PC-3 (cell line): ENCODE measurements at places on chromosomes 12 and 14.
A peak's percentile ranks its signal among the peaks of the same experiment; 100 is the strongest.

GRCh38 chr12:47078733-47079467 lies 521 bp upstream of the PCED1B start:
- peak; percentile 47 for DNase-seq

DNA sequence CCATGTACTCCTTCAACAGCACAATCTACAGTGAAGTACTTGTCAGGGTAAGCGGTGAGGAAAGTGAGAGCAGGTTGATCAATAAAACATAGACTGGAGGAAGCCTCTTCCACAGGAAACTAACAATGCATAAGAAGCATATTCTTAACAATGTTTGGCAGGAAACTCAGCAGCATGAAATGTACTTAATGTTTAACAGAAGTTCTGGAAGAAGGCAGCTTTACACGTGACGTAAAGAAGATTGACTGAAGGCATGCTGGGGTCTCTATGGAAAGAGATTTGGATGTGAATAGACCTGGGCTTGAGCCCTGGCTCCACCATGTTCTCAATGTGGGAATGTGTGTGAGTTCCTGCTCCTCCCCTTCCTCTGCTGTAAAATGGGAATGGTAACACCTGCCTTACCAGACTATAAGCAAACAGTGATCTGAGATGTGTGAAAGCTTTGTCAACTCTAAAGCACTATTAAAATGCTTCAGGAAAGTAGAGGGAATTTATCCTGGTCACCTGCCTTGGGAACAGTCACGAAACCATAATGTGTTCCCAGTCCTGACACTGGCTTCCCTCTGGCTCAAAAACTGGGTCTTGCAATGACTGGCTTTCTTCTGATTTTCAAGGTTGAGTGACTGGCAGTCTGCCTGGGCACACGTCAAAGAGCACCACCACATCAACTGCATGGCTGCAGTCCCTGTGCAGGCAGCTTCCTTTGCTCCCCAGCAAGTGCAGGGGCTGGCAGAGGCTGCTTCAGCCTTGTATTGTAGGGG lies 384.6 kb downstream of the APAF1 start:
- DNase-seq = no peak

DNA sequence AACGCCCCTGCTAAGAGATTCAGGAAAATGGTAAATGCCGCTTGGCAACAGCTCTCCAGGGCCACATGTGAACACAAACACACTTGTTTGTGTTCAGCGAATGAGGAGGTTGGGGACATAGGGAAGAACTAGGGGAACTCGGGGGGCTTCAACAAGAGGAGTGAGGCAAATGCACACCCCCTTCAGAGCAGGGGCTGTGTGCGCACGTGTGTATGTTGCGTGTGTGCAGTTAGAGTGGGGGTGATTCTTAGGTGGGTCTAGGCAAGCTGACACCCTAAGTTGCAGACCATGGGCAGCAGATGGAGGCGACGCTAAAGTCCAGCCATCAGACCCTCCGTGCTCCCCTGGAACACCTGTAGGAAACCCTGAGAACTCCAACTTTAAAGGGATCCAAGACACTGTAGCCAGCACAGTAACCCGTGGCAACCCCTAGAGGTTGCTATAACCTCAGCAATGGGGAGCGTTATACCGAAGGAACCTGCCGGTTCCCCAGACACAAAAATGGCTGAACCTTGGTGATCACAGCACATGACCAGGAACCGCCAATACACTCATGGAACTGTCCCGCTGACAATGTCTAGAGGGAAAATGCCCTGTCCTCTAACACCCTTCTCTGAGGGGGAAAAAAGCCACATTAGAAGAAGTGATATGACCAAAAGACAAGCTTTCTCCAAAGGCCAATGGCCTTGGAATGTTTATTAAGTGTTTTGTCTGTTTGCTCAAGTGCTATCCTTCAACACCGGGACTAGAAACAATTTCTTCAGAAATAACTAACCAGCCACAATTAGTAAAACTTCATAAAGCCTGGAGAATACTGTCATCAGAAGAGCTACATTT lies 86.5 kb upstream of the CEP83 start:
- DNase-seq = peak; percentile 80

DNA sequence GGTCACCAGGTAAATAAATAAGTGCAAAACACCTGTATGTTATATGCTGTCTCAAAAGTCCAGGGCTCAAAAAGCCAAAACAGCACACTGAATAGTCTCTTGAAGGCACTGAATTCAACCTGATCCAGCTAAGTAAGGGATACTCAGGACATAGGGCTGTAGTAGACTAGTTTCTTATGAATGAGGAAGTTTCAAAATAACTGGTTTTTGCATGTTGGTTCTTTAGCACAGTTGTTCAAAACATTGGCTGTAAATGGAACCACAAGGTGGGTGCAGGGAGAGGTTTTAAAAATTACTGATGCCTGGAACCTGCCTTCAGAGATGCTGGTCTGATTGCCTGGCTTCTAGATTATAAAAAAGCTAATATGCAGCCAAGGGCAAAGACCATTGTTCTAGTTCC lies 34.1 kb downstream of the NDUFA12 start:
- DNase-seq = no peak

DNA sequence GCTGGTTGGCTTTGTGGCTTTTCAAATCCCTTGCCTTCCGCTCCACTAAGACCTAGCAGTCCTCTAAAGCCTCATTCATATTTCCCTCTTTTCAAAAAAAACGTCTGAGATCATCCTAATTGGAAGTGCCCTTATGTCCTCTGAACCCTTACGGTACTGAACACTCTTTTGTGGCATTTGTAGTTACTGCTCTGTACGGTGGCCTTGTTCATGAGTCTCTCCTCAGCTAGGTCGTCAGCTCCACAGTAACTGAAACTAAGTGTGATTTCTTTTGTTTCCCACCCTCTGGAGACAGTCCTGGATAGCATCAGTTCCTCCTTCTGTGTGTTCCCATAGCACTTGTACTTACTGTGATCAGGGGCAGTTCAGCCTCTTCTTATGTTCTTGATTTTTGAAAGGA lies 49.7 kb downstream of the DAAM1 start:
- no peak for DNase-seq

GRCh38 chr14:68824517-68825347 lies 31.9 kb upstream of the ZFP36L1 start:
- DNase-seq = peak; percentile 90

DNA sequence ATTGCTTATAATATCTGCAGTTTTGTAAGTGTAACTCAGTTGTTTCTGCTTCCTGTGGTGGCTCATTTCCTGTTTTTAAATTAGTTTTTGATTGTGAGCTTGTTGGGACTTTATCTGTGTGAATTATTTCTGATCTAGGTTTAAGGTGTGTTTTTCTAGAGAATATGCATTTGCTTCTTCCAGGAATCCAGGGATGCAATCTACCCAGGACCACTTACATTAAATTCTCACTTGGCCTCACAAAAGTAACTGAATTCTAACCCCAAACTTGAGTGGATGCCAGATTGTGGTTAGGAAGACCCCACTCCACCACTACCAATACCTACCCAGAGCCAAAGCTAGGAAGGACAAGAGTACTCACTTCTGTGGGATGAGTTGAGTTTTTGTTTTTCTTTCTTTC lies 11.9 kb downstream of the STYX start:
- DNase-seq = no peak

DNA sequence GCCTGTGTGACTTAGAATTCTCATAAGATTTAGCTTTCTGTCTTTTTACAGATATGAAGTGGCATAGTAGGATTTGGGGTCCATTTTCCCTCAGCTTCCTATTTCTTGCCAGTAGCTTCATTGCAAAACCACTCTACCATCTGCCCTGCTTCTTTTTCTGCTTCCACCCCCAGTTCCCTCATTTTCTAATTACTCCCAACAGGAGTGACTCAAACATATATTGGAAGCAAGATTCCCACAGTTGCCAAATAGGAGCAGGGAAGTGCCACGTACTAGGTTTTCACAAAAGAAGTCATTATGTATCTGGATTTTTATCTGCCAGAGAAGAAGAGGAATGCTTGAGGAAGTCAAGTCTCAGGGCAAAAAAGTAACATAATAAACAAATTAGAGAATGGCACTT lies 64.1 kb downstream of the ANO4 start:
- DNase-seq = no peak

DNA sequence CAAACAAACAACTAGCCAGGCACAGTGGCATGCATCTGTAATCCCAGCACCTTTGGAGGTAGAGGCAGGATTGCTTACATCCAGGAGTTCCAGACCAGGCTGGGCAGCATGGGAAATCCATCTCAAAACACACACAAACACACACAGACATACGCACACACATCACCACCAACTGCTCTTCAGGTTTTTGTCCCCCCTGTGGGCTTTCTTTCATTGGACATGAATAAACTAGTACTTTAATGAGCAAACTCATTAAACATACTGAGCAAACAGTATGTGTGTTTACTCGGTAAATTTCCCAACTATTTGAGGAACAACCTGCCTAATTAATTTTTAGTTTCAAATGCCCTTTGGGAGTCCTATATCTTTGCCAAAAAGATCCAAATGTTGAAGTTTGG lies 10.1 kb upstream of the RASSF3 start:
- peak; percentile 17 for DNase-seq

DNA sequence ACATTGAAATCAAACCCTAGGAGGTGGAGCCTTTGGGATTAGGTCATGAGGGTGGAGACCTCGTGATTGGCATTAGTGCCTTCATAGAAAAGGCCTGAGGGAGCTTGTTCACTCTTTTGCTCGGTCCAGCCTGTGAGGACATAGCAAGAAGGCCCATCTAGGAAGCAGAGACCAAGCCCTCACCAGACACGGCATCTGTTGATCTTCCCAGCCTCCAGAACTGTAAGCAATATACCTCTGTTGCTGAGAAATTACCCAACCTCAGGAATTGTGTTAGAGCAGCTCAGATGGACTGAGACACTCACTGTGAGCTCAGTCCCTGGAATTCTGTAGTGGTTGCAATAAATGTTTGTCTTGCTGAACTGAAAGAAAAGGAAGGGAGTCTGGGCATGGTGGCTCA lies 116.2 kb upstream of the MAP1LC3B2 start:
- no peak for DNase-seq

GRCh38 chr14:54117396-54117795 lies 160.8 kb upstream of the BMP4 start:
- DNase-seq = no peak

- no peak for DNase-seq
Observed at GRCh38 chr12:3302401-3303041, 188.5 kb upstream of the PRMT8 start.

- no peak for DNase-seq
Observed at GRCh38 chr12:116794725-116795124, 56.6 kb downstream of the RNFT2 start.

GRCh38 chr14:38544776-38545175 lies 288.9 kb upstream of the CLEC14A start:
- no peak for DNase-seq
